Kidney capillary endothelial cell (primary cell): ENCODE measurements at places on chromosomes 5 and 9.

GRCh38 chr9:10226996-10227395 lies 385.8 kb downstream of the PTPRD start:
- DNase-seq, result no peak

DNA sequence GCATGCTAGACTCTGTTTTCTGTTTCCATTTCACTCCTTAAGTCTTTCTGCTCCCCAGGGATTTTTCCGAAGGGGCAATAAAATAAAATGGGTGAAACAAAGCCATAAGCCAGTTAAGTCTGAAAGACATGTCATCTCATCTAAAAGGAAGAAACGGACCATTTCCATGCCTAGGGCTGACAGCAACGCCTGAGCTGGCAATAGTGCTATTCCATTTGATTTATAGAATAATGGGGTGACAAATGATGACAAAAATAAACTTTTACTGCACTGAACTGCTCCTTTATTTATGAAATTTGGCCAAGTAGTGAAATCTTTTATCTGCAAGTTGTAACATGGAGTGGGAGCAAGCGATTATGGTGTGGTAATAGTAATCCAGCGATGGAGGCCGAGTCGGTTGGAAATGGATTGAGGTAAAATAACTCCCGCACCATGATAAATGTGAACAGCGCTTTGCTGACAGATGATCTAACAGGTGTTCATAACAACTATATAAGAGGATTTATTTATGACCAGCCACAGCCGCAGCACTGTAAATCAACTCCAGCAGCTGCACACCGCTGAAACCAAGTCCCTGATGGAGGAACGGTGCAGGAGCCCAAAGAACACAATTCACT lies 219.8 kb upstream of the TBCA start:
- DNase-seq, result no peak

DNA sequence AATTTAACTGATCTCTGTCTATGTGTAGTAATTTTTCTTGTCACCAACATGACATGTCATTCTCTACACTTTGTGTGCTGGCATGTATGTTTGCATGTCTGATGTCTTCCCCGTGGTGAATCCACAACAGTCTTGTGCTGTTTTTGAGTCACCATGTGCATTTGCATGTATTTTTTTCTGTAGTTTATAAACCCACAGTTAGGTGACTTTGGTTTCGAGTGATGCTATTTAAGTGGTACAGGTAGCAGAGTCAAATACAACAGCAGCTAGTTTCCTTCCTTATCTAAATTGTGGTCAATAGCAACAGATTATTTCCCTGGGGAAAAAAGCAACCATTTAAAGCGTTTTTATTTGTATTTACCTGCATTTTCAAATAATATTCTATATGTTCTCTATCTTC lies 89.9 kb upstream of the FSD1L start:
- no peak for DNase-seq

DNA sequence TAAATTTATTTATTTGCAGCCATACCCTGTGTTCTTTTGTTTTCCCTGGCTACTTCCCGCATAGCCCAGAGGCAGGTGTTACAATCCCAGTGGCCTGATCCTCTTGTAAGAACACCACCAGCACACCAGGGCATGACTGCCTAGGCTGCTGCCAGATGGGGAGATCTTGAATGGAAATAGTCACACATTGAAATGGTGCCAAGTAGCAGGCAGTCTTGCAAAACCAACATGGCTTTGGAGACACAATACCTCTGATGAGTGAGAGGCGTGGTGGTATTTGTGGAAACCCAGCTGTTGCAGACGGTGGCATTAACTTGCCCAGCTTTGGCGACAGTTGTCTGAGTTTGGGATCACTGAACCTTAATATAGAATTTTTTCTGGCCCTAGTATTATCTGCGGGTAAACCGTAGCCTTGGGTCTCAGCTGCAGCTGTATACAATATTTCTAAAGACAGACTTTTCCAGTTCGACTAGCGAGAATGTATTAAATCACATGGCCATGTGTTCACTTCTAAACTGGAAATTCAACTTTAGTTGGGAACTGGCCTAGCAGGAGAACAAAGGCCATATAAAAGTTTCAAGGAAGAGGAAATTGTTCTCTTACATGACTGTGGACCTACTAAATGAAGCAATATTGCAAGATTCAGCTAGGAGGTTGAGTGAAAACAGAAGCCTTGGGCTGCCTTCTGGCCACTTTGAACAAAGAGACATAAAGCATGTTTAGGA lies 277.0 kb downstream of the SMARCA2 start:
- no peak for DNase-seq

DNA sequence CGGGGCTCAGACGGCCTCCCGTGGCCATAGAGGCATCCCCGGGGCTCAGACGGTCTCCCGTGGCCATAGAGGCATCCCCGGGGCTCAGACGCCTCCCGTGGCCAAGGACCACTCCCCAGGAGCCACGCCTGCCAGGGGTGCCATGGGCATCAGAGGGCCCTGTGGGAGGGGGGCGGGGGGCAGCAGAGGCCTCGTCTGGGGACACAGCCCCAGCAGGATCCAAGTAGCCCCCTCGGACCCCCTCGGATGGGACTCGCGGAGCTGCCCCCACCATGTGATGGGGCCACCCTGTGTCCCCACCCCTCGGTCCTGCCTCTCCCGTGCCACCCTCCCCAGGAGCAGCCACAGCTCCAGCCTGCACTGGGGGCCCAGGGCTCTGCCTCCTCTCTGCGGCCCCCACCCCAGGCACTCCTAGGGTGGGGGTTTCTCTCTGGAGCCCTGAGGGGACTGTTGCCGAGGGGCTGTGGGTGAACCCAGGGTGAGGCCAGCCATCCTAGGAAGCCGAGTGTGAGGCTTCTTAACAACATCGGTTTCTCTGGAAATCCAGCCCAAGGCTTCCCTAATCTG lies 2.5 kb downstream of the ENTPD8 start:
- DNase-seq, result no peak

GRCh38 chr9:134289241-134289875 lies 36.9 kb upstream of the RXRA start:
- no peak for DNase-seq

- peak; percentile 88 for DNase-seq
Observed at GRCh38 chr9:129885670-129886106, 50.4 kb downstream of the USP20 start.

- no peak for DNase-seq
Observed at GRCh38 chr5:113042491-113043243, 66.1 kb downstream of the DCP2 start.

- no peak for DNase-seq
Observed at GRCh38 chr5:33675958-33676464, 215.8 kb downstream of the ADAMTS12 start.

DNA sequence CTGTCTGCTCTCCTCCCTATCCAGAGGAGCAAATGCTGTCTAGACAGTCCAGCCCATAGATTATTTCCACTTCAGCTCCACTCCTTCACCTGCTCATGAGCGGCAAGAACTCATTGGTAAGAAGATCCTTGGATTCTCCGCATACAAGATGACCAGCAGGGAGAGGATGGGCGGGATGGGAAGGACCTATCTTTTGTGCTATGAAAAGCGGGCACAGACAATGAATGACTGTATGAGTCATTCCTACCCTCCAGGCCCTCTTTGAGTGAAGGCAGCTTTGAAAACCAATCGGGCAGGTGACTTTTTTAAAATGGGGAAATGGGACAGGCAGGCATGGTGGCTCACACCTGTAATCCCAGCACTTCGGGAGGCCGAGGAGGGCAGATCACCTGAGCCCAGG lies 49.4 kb downstream of the SMIM23 start:
- no peak for DNase-seq

- peak; percentile 61 for DNase-seq
Observed at GRCh38 chr9:33287087-33287490, 3.2 kb upstream of the NFX1 start.

GRCh38 chr9:83706676-83707517 lies 861 bp downstream of the UBQLN1 start:
- peak; percentile 28 for DNase-seq

GRCh38 chr9:97545486-97545885 lies 44.0 kb downstream of the TMOD1 start:
- no peak for DNase-seq

GRCh38 chr9:6844267-6844666 lies 86.5 kb downstream of the KDM4C start:
- no peak for DNase-seq

GRCh38 chr9:126226991-126227936 lies 99.4 kb upstream of the MVB12B start:
- no peak for DNase-seq
